Right lobe of liver (tissue), 6 donors: ENCODE measurements at places on chromosomes 3 and 15. TPM values are rescaled to one million over a fixed set of nuclear protein-coding genes. Genes with fewer than 3 reads are reported as not detected.

The FAM3D gene
- total RNA-seq: not detected

The CPEB1 gene
- not detected for total RNA-seq

The ALG1L2 gene
- total RNA-seq: 0.61 TPM

The NTRK3 gene
- 0.43 TPM for total RNA-seq

The CPLX3 gene
- not detected for total RNA-seq

The TMEM212 gene
- not detected for total RNA-seq

DNA sequence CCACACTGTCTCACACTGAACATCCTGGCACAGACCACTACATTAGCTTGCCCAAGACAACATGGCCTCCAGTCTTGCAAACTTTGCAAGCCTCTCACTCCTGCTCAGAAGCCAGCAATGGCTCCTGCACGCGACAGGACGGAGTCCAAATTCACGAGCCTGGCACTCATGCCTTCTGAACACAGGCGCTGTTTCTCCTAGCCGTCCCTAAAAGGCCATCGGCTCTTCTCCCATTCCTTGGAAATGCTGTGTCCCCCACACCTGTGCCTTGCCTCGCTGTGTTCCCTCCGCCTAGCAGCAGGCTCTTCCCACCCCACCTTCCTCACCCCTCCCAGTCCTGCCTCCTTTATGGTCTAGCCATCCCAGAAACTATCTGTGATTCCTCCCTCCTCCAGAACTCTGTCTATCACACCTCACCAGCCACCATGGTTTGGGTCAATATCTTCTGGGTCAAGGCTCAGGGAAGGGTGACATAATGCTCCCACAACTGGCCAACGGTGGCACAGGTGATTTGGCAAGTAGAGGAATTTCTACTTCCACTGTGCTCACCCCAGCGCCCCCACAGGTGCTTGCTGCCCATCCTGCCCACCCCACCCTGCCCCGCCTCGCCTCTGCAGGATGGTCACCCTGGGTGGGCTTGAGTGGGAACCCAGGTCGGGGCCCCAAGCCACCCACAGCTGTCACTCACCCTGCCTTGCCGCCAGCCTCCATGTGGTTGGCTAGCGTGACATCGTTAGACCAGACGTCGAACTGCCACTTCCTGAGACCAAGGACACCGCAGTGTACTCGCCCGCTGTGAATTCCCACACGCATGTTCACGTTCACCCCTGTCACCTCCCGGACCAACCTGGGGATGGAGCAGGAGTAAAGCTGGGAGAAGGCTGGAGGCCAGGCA is 120.7 kb downstream of the ADCY5 start:
- DNase-seq: no peak
- H3K36me3 ChIP-seq: no peaks in the 10 kb centered on the region
- H3K27ac ChIP-seq: no peak overlapping the region
- no peaks in the 10 kb centered on the region for H3K27me3 ChIP-seq

DNA sequence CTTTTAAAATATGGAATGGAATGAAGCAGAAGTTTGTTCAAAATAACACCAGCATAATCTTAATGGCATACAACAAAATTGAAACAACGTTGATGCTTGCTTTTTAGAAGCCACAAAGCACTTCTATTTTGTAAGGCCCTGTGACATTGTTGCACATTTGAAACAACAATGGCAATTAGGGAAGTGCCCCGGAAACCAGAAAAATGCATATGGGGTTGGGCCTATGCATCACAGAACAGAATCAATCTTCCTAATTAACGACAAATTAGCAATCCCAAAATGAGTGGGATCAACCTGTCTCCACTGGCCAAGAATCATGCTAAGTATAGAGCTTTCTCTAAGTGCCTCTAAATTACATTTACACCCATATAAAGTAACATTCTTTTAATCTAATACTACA is 168.9 kb downstream of the MEIS2 start:
- no peak for DNase-seq
- H3K27ac ChIP-seq: no peak overlapping the region
- no peaks in the 10 kb centered on the region for H3K27me3 ChIP-seq

DNA sequence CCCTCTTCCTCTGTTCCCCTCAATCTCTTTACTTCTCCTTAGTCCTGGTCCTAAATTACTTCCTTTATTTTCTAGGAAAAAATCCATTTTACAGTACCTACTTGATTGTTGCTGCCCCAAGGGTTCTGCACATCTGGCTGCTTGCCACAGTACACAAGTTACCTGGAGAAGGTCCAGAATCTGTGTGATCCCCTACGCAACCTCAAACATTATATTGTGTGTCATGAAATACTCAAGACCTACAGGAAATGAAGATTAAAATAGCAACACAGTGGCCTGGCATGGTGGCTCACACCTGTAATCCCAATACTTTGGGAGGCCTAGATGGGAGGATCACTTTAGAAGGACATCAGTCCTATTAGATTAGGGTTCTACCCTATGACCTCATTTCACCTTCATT is 48.7 kb downstream of the PRKAR2A start:
- peaks cover 9% of the 10 kb centered on the region for H3K4me1 ChIP-seq
- H3K27ac ChIP-seq: no peak overlapping the region
- H3K4me3 ChIP-seq: no peak overlapping the region
- no peaks in the 10 kb centered on the region for H3K36me3 ChIP-seq
- H3K27me3 ChIP-seq: no peaks in the 10 kb centered on the region
- peak; percentile 59 for DNase-seq

DNA sequence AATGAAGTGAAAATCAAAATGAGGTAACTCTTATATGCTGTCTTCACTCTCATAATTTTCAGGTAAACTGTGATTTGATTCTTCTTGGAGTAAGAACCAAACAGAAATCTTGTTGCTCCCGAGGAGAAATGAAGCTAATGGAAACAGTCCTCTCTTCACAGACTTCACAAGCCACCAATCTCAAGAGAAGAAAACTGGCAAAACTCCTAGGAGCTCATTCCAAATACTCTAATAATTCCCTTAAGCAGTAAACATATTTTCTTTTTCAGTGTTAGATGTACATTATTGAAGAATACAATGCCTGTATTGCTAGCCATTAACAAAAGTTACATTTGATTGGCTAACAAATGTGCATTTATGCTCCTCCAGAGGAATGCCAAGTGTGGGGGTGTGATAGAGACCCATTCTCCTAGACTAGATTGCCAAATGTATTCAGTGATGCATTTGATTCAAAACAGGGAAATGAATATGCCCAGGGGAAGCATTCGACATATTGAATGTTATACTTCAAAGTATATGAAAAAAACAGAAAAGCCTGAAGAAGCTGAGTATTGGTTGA is 11.8 kb upstream of the RIOX2 start:
- H3K36me3 ChIP-seq: no peaks in the 10 kb centered on the region
- H3K4me1 ChIP-seq: no peaks in the 10 kb centered on the region
- no peak for DNase-seq
- no peak overlapping the region for H3K4me3 ChIP-seq
- H3K27me3 ChIP-seq: no peaks in the 10 kb centered on the region

GRCh38 chr15:52735231-52736089 is 54.7 kb downstream of the ONECUT1 start:
- H3K36me3 ChIP-seq: no peaks in the 10 kb centered on the region
- H3K4me1 ChIP-seq: peaks cover 30% of the 10 kb centered on the region
- H3K27ac ChIP-seq: no peak overlapping the region
- DNase-seq: peak; percentile 72
- H3K4me3 ChIP-seq: no peak overlapping the region
- no peaks in the 10 kb centered on the region for H3K27me3 ChIP-seq

- H3K4me3 ChIP-seq: no peak overlapping the region
- H3K27me3 ChIP-seq: no peaks in the 10 kb centered on the region
- H3K27ac ChIP-seq: no peak overlapping the region
- no peaks in the 10 kb centered on the region for H3K4me1 ChIP-seq
These were observed 105.6 kb upstream of the SLC4A7 start for GRCh38 chr3:27589795-27590194.

- H3K36me3 ChIP-seq: no peaks in the 10 kb centered on the region
- H3K4me1 ChIP-seq: no peaks in the 10 kb centered on the region
- H3K27ac ChIP-seq: no peak overlapping the region
These were observed 74.3 kb downstream of the FBLN2 start for GRCh38 chr3:13623101-13623654.

DNA sequence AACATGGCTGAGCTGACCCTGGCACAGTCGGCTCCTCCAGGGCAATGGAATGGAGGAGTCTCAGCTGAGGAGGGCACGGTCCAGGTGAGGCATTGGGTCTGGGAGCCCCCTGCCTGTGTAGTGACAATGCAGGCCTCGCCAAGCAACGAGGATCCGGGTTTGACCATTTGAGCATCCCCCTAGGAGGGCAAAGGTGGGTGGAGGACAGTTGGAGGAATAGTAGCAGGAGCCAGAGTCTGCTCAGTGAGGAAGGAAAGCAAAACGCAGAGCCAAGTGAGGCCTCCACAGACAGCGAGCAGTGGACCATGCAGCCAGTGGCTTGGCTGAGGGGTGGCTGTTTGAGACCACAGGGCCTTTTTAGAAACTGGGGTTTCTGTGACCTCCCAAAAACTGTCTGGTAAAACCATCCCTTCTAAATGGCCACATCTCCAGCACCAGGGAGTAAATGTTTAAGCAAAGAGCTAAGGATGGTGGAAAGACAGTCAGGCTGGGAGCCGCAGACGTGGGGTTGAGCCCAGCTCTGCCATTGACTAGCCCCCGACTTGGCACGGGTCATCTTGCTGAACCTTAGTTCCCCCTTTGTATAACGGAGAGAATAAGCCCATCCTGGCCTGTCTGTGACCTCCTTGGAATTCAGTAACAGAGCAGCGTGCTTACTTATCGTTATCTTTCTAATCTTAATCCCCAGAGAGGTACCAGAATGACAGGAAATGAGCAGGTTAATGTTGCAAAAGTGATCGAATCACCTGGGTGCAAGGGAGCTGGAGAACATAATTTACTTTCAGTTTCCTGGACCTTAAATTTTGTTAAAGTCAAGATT is 46.8 kb downstream of the CMTM6 start:
- no peak overlapping the region for H3K27ac ChIP-seq
- H3K4me3 ChIP-seq: no peak overlapping the region

GRCh38 chr3:70111411-70111810 is 111.9 kb downstream of the SAMMSON start:
- H3K36me3 ChIP-seq: no peaks in the 10 kb centered on the region
- H3K27ac ChIP-seq: no peak overlapping the region
- no peaks in the 10 kb centered on the region for H3K4me1 ChIP-seq
- H3K27me3 ChIP-seq: no peaks in the 10 kb centered on the region

- DNase-seq: no peak
- H3K4me3 ChIP-seq: no peak overlapping the region
- peaks cover 26% of the 10 kb centered on the region for H3K36me3 ChIP-seq
- no peak overlapping the region for H3K27ac ChIP-seq
These were observed 9.2 kb downstream of the MFSD1 start for GRCh38 chr3:158810823-158811724.

GRCh38 chr15:42409011-42409410 is 49.7 kb downstream of the CAPN3 start:
- no peaks in the 10 kb centered on the region for H3K36me3 ChIP-seq
- H3K27ac ChIP-seq: no peak overlapping the region
- H3K4me1 ChIP-seq: peaks cover 12% of the 10 kb centered on the region
- DNase-seq: peak; percentile 84
- no peaks in the 10 kb centered on the region for H3K27me3 ChIP-seq
